ENCODE measurements at places on chromosomes 6 and 20. TPM values are rescaled to one million over a fixed set of nuclear protein-coding genes. Genes with fewer than 3 reads are reported as not detected.
A peak's percentile ranks its signal among the peaks of the same experiment; 100 is the strongest.

GRCh38 chr6:154370545-154370944 lies 13.9 kb upstream of the IPCEF1 start:
- DNase-seq, result no peak
- peak overlapping the region; percentile 32 for H3K27ac ChIP-seq
- no peak overlapping the region for H3K4me3 ChIP-seq
- no peaks in the 10 kb centered on the region for H3K36me3 ChIP-seq
- H3K4me1 ChIP-seq, result no peaks in the 10 kb centered on the region
- H3K27me3 ChIP-seq, result no peaks in the 10 kb centered on the region

DNA sequence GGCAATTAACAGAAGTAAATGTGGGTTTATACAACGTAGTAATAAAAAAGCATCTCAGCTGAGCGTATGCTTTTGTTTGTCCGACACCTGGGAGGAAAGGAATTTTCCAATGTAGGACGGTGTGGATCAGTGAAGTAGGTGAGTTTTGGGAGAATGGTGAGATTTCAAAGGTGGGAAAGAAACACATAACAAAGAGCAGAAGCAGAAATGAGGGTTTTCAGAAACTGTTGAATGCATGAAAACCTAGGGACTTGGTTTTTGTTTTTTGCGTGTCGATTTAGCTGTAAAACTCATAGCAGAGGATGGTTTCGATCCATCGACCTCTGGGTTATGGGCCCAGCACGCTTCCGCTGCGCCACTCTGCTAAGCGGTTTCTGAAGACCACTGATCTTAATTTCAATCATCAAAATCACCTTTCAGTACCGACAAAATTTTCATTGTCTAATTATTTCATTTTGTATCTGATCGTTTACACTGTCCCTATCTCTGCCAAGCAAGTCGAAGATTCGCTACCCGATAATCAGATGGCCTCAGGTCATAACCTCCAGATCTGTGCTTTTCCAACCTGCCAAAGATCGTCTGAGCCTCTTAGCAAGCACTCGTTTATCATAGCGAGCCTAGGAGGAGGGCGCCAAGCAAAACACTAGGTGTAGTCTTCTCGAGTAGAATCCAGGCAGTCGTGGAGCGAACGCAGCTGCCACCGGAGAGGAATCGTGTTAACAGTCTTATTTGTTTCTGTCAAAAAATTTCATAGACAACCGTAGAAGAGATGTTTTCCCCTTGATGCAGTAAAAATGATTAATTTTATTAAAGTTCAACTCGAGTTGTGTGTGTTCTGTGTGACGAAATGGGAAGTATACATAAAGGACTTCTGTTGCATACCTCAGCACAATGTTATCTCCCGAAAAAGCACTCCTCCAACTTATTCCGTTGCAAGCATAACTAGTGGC lies 20.9 kb upstream of the POM121L2 start:
- no peaks in the 10 kb centered on the region for H3K36me3 ChIP-seq
- peak overlapping the region; percentile 37 for H3K27ac ChIP-seq
- H3K4me1 ChIP-seq, result no peaks in the 10 kb centered on the region
- H3K27me3 ChIP-seq, result no peaks in the 10 kb centered on the region

- DNase-seq, result peak; percentile 8
- H3K36me3 ChIP-seq, result no peaks in the 10 kb centered on the region
- no peaks in the 10 kb centered on the region for H3K27me3 ChIP-seq
- no peaks in the 10 kb centered on the region for H3K4me1 ChIP-seq
Observed at GRCh38 chr6:70520575-70520974, 46.2 kb upstream of the SDHAF4 start.

GRCh38 chr20:62567246-62568044 lies 74.9 kb upstream of the SLCO4A1 start:
- H3K4me3 ChIP-seq, result no peak overlapping the region
- no peak for DNase-seq
- H3K4me1 ChIP-seq, result peaks cover 18% of the 10 kb centered on the region
- no peak overlapping the region for H3K27ac ChIP-seq

MAFB gene
- 0.28 TPM for total RNA-seq

CST5 gene
- not detected for total RNA-seq
